ENCODE measurements at places on chromosomes 5 and 9.

DNA sequence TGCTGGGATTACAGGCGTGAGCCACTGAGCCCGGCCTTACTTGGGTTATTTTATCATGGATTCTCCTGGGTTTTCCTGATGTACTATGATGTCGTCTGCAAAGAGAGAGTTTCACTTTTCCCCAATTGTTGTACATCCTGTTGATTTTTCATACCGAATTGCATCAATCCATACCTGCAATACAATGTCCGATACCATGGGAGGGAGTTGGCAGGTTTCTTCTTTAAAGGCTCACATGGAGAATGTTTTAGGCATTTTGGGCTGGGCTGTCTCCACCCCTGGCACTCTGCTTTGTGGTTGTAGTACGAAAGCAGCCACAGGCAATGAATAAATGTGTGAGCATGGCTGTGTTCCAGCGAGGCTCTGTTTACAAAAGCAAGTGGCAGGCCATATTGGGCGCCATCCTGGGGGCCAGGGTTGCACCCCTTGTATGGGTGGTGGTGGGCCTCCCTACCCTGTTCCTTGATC is 35.1 kb upstream of the EXOC3 start:
- DNase-seq: no peak

GRCh38 chr9:107734256-107735013 is 244.9 kb upstream of the KLF4 start:
- no peak for DNase-seq

DNA sequence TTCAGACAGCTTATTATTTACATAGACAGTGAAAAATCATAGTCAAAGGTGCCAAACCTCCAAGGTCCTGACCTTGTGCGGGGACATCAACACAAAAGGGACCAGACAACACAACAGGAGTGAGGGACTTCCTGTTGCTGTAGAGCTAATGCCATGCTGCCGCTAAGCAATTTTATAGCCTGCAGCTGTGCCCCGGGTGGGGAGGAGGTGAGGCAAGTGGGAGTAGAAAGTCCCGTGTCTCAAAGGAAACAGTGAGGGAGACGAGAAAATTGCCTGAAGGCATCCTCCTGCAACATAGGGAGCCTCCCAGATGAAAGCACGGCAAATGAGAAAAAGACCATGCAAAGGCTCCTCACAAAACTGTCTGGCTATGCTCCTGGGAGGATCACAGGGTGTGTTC is 58.8 kb downstream of the CAAP1 start:
- DNase-seq: peak; percentile 17

GRCh38 chr5:176633598-176633997 is 3.1 kb downstream of the EIF4E1B start:
- no peak for DNase-seq

DNA sequence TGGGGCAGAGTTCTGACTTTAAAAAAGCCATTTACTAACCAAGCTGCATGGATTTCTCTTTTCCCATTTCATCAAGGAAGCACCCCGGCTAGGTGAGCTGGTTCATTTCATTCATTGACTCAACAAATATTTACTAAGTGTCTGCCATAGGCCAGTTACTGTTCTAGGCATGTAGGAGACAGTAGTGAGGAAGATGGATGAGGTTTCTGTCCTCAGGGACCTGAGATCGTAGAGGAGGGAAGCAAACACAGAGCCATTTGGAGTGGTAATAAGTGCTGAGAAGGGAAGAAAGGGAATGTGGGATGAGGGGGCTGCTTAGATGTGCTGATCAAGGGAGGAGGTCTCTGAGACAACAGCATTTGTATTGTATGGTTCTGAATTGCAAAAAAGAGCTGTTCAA is 120.4 kb downstream of the C9orf152 start:
- no peak for DNase-seq

GRCh38 chr9:133460405-133461175 is 812 bp downstream of the CACFD1 start:
- DNase-seq: no peak

DNA sequence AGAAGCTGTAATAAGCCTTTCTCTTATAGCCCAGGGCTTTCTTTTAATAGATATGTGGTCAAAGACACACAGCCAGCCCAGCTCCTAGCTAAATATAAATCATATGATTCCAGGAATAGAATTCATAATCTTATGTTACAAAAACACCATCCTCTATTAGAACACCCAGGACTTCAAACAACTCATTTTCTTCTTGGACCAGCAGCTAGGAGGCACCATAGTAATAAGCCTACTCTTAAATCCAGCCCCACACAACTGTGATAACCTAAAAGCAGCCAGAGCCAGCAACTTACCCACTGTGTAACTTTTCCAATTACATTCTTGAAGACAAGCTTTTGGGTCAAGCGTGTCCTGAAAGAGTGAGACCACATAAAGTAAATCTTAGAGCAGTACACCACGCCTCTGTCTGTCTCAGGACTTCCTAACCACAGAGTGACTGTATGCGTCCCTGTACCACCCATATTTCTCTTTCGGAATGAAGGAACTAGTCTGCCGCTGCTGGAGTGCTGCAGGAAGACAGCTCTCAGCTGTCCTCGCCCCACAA is 223.8 kb downstream of the TLE1 start:
- DNase-seq: peak; percentile 71

GRCh38 chr9:126117631-126118030 is 209.0 kb upstream of the MVB12B start:
- no peak for DNase-seq

DNA sequence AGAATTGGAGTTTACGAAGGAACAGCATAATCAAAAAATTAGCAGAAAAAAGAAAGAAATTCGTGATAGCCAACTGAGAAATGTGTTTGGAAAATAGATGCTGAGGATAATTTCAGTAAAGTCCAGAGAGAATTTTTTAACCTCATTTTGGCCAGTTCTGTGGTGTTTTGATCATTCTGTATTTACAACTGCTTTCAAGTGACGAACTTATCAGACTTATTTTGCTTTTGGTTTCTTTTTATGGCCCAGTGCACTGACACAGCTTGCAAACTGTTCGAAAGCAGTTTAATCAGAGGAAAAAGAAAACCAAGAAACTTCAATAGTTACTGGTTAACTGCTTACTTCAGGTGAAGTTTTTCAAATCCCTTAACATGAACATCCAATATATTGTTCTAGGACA is 1.9 kb downstream of the SDHA start:
- DNase-seq: no peak

- no peak for DNase-seq
Observed at GRCh38 chr5:98917433-98917832, 11.4 kb downstream of the CHD1 start.

GRCh38 chr5:43039471-43040286 is 440 bp downstream of the ANXA2R start:
- DNase-seq: peak; percentile 59

Data from MV-4-11 (cell line).